ENCODE measurements at places on chromosomes 6 and 20. TPM values are rescaled to one million over a fixed set of nuclear protein-coding genes. Genes with fewer than 3 reads are reported as not detected.

GRCh38 chr6:129709769-129710449 is at the start of gene ARHGAP18:
Gene ARHGAP18 (minus strand): TSS chr6:129710177. CDS start chr6:129710136, 41 bp downstream.
- peak; percentile 66 for DNase-seq

DNA sequence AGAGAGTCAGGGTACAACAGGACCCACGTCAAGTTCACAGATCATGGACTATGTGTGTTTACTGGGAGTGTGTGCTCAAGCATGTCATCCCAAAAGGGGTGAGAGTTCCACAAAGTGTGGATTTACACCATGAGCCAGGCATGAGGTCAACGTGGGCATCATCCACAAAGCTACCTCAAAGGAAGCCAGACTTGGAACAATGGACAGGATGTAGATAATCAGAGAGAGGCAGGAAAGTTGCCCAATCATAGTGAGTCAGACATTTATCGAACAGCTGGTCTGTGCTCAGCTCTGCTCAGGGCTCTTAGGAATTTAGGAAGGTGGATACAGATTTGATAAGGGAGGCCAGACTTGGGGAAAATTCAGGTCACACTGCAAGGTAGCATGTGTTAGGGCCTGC is 317.2 kb upstream of the CDYL start:
- no peak for DNase-seq

DNA sequence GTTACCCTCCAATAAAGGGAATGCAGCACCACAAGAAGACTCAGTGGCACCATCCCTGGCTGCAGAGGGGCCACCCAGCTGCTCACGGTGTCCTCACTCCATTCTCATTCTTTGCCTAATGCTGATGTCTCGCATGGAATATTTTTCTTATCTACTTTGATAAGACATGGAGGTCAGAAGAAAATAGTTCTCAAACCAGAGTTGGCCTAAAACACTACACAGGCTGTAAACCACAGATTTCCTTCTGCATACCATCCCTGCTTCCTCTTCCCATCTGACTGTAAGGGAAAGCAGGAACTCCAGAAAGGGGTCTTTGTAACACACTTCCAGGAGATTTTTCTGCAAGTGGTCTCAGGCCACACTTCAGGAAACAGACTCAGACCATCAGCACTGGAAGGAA is 43.1 kb upstream of the CD93 start:
- peak; percentile 13 for DNase-seq

- no peak for DNase-seq
These were observed 650 bp upstream of the CD2AP start for GRCh38 chr6:47476781-47477496.

DNA sequence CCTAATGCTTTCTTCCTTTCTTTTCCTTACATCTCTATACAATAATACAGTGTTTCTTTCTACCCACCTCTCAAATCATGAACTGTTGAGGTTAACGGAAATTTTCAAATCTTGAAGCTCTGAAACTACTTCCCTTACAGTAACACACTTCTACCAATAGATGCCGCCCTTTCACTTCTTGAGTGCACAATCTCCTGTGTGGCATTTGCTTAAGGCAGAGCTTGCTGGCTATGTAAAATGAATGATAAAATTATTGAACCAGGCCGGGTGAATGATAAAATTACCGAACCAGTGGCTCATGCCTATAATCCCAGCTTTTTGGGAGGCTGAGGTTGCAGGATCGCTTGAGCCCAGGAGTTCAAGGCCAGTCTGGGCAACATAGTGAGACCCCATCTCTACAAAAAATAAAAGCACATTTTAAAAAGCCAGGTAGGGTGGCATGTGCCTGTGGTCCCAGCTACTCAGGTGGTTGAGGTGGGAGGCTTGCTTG is 56.8 kb downstream of the KCNS1 start:
- no peak for DNase-seq

DNA sequence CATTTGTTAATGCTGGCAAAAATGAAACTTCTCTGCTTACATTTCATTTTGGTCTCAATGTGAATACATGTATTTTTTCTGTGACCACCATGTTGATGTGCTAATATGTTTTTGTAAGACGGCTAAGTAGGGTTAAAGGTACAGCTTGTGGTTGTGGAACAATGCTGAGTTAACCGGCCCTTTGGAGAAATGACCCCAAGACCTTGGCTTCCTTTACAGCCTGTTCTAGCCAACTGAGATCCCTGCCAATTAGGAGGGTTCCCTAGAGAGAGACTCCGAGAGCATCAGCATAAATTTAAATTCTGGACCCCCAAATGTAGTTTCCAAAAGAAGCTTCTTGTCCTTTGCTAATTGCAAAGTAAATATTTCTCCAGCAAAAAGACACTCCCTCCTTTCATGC is 44.4 kb downstream of the RSPO3 start:
- DNase-seq: no peak

SIRPB1 gene
- total RNA-seq: 10.5 TPM

Measured in omental fat pad (tissue), 4 donors.